Stimulated activated CD4-positive, alpha-beta T cell treated with anti-CD3 and anti-CD28 coated beads, Interleukin-15, amount 100 ng/mL, for 1 hour (primary cell): ENCODE measurements at places on chromosomes 13 and 19.

DNA sequence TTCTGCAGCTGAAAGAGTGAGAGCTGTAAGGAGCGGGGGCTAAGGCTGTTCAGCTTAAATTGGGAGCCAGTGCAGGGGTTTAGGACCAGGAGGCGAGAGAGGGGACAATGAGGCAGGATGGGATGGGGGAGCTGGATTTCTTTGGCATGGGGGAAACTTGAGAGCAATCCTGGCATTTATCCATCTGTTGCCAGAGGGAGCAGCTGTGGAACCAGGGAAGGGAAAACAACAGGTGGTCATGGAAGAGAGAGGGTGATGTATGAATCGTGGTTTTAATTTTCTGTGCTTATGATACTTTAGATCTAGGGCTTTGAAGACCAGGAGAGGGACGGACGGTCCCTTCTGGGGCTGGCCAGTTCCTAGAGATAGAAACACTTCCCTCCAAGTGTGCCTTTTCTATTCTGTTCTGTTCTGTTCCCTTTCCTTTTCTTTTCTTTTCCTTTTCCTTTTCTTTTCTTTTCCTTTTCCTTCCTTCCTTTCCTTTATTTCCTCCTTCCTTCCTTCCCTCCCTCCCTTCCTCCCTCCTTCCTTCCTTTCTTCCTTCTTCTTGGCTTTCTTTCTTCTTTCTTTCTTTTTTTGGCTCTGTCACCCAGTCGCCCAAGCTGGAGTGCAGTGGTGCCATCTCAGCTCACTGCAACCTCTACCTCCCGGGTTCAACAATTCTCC lies 16.0 kb upstream of the CCL25 start:
- DNase-seq: no peak

- DNase-seq: no peak
Measured at GRCh38 chr13:111152844-111153243, 37.7 kb downstream of the ARHGEF7 start.

DNA sequence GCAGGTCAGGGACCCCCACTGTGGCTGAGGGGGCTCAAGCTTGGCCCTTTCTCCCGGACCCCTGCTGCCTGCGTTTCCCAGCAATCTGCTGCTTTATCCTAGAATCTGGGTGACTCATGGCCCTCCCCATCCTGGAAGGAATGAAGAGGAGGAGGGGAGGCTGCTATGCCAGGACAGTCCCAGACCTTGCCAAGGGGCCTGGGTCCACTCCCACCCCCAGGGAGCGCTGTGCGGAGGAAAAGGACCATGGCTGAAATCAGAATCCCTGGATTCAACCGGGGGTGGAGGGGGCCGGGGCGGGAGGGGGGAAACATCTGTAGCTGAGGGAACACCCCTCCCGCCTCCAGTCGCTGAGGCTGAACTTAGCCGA lies 20.5 kb downstream of the ZNF114 start:
- no peak for DNase-seq

DNA sequence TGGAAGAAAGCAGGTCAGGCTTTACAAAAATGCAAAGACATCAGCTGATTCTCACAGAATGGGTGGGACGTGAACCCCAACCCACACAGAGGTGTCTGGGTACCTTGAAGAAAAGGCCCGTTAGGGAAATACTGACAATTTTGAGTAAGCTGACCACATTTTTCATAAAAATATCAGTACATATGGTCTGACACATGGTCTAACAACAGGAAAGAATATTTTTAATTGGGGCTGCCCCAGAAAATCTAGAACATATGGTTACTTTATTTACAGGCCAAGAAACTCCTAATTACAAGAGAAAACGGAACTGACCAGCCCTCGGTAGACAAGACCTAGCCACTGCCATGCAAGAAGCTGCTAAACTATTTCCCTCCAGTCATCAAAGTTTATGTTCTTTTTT lies 48.7 kb upstream of the ITM2B start:
- no peak for DNase-seq

- DNase-seq: no peak
Measured at GRCh38 chr19:40575326-40575725, 1.3 kb upstream of the SHKBP1 start.

GRCh38 chr19:53177986-53178385 lies 15.2 kb downstream of the ZNF665 start:
- no peak for DNase-seq

DNA sequence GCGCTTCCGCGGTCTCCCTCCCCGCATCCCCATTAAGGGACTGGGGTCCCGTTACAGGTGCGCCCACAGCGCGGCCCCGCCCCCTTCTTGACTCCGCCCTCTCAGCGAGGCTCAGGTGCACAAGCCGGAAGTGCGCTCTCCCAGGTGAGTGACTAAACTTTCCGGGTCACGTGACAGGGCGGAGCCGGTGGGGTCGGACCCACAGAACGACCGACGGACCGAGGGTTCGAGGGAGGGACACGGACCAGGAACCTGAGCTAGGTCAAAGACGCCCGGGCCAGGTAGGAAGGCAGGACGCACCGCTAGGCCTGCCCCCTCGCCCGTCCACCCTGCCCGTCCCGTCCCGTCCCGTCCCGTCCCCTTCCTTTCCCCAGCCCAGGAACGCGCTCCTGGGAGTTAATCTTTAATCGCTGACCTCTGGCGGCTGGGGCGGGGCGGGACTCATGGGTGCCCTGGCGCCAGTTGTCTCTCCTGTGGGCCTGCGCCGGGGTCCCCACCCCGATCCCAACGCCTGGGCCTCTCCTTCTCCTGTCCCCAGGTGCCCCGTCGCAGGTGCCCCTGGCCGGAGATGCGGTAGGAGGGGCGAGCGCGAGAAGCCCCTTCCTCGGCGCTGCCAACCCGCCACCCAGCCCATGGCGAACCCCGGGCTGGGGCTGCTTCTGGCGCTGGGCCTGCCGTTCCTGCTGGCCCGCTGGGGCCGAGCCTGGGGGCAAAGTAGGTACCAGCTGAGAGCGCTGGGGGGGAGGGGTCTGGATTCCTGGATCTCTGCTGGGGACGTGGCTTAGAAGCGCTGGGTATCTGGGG lies at the start of gene CRB3:
Gene CRB3, plus strand, starts transcription at position 202 of the 804 bp plus-strand sequence. Its CDS starts 431 bp downstream, at position 633.
- no peak for DNase-seq

DNA sequence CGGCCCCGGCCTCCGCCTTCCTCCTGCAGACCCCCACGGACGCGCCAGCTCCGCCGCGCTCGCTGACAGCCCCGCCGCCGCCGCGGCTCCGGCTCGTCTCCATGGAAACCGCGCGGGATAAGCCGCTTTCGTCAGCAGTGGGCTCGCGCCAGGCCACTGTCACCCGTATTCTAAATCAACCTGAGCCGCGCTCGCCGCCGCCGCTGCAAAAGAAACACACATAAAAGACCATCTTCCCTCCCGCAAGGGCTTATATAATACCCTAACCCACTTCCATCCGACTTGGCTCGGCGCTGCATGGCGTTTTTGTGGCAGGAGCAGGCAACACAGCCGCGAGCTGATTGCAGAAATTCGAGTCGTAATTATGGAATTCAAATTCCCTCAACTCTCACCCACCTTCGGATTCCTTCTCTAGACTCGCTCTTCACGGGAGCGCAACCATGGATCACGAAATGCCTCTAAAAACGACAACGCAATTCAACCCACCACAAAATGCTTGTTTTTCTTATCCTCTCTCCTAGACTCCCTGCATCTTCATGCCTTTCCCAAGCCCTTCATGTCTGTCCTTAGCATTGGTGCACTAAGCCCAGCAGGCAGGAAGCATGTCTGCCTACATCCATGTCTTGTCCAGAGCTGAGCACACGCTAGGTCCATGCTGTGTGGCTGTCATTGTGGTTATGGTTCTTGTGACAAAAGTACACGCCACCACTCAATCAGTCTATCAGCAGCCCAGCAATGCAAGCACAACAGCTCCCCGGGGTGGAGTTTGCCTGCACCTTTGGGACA lies at the start of gene AMER2:
Gene AMER2, minus strand, starts transcription at position 772 of the 786 bp plus-strand sequence. Its CDS starts 669 bp downstream, at position 103.
- DNase-seq: no peak

DNA sequence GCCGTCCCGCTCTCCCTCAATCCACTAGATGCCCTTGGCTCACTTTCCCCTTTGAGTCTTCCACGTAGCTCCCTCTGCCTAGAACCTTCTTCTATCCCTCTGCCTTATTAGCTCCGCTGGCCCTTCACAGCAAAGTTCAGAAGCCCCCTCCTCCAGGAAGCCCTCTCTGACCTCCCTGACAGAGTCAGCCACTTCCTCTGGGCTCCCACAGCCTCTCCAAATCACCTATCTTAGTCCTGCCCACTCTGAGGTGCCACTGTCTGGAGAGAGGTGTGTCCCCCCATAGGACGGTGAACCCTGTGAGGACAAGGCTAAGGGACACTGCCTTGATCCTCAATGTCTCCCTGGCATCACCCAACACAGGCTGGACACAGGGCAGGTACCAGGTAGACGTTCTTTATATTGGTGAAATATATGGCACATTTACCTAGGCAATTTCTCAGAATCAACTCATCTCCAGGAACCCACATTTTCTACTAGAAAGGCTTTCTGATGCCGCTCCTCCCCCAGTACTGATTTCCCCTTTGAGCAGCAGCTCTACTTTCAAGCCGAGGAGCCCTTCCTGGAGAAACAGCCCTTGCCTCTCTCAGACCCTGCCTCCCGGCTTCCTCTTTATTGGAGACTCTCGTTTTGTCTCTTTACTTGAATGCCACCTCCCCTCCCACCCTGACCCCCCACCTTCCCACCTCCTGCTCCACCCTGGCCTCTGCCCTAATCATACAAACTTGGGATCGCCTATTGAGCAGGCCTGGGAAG lies 3.4 kb upstream of the TGFB1 start:
- DNase-seq: no peak

GRCh38 chr19:42132851-42133528 lies 744 bp upstream of the POU2F2 start:
- DNase-seq: peak; percentile 85

GRCh38 chr19:16037424-16038195 lies 38.7 kb upstream of the TPM4 start:
- no peak for DNase-seq

- DNase-seq: no peak
Measured at GRCh38 chr19:39190768-39191167, 6.0 kb upstream of the NCCRP1 start.

- no peak for DNase-seq
Measured at GRCh38 chr19:30596813-30597399, 224.7 kb downstream of the ZNF536 start.

- no peak for DNase-seq
Measured at GRCh38 chr13:113112893-113113845, 7.6 kb downstream of the F7 start.

DNA sequence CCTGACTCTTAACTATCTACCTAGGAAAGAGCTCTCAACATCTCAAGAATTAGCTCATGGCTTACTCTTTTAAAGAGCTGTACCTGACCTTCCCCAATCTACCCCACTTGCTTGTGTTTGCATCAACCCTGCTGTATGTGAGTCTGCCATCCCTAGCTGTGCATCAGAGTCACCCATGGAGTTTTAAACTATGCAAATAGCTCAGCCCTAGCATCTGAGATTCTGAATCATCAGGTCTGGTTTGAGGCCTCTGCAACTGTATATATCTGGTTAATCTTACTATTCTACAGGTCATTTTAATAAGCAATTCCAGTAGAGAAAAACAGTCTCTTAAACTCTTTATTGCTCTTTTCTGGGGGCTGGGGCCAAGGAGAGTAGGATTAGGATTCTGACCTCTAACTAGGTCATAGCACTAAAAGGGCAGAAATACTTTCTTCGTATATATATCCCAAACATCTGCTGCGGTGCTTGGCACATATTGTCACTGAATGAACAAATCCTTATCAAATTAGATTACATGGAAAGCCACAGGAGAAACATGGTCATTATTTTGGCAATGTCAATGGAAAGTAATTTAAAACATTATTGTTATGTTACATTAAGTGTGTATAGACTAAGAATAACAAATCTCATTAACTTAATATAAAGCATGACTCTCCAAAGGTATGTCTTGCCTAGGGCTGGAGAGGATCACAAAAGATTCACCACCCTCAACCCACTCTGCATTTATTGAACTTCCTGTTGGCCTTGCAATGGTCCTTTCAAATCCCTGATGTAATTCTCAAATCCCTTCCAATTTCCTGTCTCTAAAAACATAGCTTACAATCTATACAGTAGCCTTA lies 232.2 kb downstream of the DACH1 start:
- DNase-seq: no peak

DNA sequence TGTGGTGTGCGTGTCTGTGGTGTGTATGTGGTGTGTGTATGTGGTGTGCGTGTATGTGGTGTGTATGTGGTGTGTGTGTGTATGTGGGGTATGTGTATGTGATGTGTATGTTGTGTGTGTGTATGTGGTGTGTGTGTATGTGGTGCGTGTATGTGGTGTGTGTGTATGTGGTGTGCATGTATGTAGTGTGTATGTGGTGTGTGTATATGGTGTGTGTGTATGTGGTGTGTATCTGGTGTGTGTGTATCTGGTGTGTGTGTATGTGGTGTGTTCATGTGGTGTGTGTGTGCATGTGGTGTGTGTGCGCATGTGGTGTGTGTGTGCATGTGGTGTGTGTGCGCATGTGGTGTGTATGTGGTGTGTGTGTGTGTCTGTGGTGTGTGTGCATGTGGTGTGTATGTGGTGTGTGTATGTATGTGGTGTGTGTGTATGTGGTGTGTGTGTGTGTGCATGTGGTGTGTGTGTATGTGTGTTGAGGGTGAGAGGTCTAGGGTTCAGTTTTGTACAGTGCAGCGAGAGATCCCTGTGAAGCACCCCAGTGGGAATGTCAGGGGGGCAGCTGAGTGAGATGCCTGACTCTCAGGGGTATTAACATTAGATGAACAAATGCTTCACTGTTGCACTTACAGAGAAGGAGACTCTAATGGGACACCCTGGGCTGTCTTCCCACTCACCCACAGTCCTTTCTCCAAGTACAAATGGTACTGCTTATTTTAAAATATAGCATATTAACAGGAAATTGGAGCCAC lies 61.3 kb upstream of the MEDAG start:
- no peak for DNase-seq

DNA sequence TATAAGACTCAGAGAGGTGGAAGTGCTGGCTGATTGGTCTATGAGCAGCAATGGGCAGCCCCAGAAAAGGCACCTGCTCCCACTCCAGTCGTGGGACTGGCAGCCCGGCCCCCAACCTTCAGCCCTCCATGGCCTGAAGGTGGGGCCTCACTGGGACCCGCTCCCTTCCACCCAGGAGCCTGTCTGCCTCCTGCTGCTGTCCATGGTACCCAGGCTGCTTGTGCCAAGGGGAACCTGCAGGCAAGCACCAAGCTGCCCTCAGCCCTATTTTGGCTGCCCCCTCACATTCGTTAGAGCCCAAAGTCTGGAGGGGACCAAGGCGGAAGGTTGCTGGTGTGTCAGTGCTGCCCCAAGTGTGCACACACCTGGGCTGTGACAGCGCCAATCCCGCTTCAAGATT lies 2304.9 kb downstream of the PCDH9 start:
- no peak for DNase-seq

DNA sequence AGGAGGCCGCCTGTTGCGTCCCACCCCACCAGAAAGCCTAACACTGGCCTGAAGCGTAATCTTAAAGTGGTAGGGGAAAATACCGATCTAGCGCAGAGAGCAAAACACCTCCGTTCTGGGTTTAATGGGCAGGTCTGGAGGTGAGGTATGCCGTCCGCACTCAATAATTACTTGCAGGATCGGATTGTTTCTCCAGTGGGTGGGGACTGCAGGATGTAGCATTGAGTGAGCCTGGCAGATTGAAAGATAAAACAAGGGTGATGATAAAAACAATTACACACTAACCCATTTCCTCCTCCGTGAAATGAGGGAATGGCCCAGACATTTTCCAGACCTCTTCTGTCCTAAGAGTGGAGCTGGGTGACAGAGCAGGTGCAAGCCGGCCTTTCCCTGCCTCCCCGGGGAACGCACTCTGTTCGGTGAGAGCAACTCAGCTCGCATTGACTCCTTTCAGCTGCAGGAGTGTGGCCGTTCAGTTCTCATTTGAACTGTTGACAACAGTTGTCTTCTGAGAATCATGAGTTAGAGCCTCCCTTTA lies 110.2 kb upstream of the DOCK9 start:
- peak; percentile 12 for DNase-seq
